ENCODE measurements at places on chromosomes 5 and 9.
A peak's percentile ranks its signal among the peaks of the same experiment; 100 is the strongest.

DNA sequence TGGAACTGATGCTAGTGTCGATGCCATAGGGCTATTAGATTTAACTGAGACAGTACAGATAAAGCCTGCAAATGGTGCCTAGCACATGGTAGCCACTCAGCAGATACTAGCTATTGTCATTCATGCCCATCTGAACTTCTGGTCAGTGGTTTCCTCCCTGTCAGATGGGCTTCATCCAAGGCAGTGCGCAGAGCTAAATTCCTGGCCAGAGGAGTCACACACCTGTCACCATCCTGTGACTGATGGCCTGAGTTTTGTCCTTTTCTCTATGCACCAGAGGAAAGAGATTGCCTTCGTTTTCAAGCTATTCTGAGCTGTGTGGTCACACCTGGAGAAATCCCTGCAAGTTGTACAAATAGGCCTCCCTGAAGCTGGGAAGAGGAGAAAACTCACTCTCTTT is 34.7 kb downstream of the MSX2 start:
- no peak for DNase-seq

DNA sequence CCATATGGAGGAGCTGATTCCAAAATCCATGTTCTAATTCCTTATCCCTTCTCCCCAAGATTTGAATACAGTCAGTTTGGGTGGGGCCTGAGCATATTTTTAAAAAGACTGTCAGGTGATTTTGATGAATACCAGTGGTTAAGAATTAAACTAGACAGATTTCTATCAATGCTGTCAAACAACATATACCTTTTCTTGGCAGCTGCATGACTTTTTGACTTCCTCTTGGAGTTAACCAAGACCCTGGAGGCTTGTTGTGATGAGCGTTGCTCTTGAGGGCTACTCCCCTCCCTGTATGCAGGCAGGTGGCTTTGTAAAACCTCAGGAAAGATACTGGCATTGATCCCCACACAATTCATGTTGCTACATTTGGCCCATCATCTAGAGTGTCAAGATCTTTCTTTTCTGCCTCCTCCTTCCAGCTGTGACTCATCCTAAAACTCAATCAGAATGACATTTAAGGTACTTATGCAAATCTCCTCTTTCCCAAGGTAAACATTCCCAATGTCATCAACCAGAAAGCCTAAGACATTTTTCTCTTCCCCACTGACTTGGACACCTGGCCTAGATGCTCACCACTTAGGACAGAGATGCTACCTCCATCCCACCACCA is 61.7 kb downstream of the PPP2R2B start:
- no peak for DNase-seq

GRCh38 chr5:69293882-69294281 is 38.7 kb downstream of the CCDC125 start:
- DNase-seq: no peak

GRCh38 chr5:180212363-180213255 is 3.6 kb upstream of the RASGEF1C start:
- no peak for DNase-seq

DNA sequence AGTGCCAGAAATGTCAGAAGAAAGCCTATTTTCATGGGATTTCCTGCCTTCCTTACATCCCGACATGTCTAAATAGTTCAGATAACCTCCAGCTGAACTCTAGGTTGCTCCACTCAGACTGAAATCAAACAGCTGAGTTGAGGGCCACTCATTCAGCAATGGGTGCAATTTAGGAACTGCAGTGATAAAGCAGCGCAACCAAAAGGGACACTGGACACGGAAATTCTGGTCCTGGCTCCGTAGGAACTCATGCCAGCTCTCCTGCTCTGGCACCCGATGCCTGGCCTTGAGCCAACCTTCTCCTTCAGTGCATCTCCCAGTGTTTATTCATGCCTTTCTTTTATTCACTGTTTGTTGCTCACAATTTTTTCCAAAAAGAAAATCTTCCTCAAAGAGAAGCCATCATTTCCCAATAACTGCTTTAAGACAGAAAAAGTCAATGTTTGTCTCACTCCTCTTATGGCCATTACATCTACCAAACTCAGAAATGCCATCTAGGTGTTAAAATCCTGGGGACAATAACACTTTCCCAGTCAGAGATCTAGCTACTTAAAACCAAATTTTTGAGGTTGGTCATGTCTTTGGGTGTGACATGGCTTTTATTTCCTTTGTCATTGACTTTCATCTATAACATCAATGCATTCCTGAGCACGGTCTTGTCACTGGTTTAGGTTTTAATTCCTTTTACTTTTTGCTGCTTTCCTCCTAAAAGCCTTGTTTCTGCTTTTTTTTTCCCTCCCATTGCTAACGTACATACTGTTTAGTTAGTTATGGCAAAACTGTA is 126.9 kb downstream of the PDE4D start:
- DNase-seq: no peak

DNA sequence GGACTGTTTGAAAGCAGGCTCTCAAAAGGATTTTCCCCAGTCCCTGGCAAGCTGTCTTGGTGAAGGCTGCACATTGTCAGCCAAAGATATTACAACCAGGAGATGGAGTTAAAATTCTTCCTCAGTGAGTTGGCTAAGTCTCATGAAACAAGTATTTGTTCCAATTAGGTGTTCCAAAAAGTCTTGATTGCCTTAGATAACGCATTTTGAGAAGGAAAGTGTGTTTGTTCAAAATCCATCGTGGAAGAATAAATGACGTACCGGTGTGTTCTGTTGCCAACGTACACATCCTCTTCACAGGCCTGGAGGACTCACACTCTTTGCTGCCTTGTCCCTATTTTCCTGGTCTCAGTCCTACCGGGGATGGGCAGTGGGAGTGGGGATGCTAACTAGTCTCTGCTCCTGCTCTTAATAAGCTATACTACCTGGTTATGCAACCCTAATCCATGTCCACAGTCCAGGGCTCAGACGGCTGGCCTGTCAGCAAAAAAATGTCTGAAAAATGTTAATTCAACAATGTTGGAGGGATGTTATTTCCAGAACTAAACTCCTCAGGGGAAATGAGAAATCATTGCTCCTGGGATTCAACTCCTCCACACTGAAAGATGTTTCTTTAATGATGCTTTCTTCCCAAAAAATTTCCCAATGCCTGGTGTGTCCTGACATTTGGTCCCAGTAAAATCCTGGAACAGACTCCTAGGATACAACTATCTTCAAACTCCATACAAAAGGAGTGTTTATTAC is 175.3 kb upstream of the KLF9 start:
- no peak for DNase-seq

GRCh38 chr9:93900971-93901861 is 53.9 kb downstream of the BARX1 start:
- DNase-seq: no peak

DNA sequence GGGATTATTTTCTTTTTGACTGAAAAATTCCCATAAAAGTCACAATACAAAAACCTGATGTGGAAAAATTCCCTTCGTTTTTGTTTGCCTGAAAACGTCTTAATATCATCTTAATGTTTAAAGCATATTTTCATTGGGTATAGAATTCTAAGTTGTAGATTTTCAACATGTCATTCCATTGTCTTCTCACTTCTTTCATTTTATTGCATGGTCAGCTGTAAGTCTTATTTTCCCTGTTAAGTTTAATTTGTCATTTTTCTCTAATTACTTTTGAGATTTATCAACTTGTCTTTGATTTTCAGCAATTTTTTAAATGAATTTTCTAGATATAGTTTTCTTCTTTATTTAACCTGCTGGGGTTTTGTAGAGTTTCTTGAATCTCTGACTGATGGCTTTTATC is 131.7 kb downstream of the FBXO38 start:
- no peak for DNase-seq

- DNase-seq: no peak
Measured at GRCh38 chr9:19947996-19948395, 159.2 kb upstream of the SLC24A2 start.

- no peak for DNase-seq
Measured at GRCh38 chr5:73233461-73234203, 60.6 kb downstream of the TMEM174 start.

GRCh38 chr5:142795251-142795650 is 25.1 kb downstream of the ARHGAP26 start:
- DNase-seq: no peak

DNA sequence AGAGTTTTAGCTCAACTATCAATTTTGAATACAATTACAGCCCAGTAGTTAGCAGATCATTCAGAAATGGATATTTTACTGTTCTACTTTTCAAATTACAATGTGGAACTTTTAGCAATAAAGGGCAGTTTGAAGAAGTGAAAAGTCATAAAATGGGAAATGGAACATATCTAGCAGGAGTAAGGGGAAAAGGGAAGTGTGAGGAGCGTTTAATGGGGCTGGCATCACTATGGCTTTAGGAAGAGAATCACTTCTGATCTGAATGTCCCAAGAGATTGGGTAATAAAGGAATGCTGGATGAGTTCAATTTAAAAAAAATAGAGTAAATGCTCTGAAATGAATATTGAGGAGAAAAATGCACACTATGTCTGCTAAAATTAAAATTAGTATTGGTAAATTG is 77.4 kb downstream of the ATPSCKMT start:
- DNase-seq: no peak

GRCh38 chr9:37380570-37380969 is 41.9 kb upstream of the GRHPR start:
- no peak for DNase-seq

DNA sequence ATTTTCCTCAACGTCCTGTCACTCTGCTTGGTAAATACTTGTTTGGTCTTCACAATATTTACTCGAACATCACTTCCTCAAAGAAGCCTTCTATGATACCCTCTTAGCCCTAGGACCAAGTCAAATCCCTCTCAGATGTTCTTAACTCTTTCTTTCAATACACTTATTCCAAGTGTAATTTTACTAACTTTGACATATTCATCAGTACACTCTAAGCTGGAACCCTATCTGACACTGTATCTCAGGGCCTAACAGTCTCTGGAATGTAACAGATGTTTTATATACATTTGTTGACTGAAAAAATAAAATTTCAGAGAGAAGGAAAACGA is 19.6 kb downstream of the SIL1 start:
- DNase-seq: no peak

DNA sequence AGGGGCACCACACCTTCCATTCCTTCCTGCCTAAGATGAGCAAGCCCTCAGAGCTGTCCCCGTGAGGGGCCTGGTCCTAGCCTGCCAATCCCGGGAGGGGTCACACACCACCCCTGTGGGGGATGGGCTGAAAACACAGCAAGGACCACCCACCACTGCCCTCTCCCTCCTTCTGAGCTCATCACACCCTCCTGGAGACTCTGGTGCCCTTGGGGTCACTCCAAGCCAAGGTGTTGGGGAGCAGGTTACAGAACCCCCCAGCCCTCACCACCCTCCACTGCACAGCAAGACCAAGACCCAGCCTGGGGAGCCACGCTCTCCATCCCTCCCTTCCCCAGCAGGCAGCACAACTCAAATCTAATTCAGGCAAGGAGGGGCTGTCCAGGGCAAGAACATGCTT is 60.5 kb upstream of the PPP1R26 start:
- DNase-seq: no peak

DNA sequence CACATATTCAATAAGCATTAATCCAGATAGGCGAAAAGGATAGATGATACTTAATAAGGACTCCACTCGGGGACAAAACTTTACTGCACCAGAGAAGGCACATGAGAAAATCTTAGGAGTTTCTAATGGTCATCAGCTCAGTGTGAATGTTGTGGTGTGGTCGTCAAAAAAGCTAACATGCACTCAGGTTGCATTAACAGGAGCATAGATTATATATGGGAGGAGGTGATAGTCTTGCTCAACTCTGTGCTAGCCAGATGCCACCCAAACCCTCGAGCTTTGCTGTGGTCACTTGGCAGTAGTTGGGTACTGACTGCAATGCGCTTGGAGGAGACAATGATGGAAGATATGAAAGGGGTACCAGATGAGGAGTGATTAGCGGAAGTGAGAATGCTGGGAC is 8.6 kb upstream of the COL27A1 start:
- DNase-seq: no peak

GRCh38 chr9:123339666-123340510 is 16.1 kb upstream of the CRB2 start:
- DNase-seq: no peak

GRCh38 chr5:43631182-43631910 is 28.4 kb downstream of the NNT start:
- no peak for DNase-seq

- DNase-seq: no peak
Measured at GRCh38 chr9:17057729-17058128, 77.1 kb upstream of the CNTLN start.

GRCh38 chr5:6291961-6292360 is 86.4 kb downstream of the MED10 start:
- DNase-seq: no peak

DNA sequence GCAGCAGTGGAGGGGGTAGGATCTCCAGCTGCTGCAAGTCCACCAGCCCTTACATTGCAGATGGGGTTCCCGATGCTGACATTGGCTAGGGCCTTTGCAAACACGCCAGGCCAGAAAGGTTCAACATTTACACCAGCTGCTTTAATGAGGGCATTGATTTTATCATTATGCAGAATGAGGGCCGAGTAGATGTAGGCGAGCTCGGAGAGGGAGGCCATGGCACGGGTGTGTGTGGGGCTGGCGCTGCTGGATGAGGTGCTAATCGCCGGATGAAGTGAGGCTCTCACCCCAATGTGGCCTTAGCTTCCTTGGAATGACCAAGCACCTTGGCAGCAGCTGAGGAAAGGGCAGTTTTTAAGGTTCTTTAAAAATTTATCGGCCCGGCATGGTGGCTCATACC is 27.4 kb downstream of the PHAX start:
- DNase-seq: no peak

GRCh38 chr9:120692901-120693699 is 21.2 kb downstream of the MEGF9 start:
- no peak for DNase-seq

- DNase-seq: no peak
Measured at GRCh38 chr9:124258607-124259157, 933 bp downstream of the NEK6 start.

GRCh38 chr5:110865400-110866094 is 126.7 kb downstream of the SLC25A46 start:
- peak; percentile 3 for DNase-seq

- no peak for DNase-seq
Measured at GRCh38 chr5:109630093-109630492, 59.6 kb upstream of the MAN2A1 start.

DNA sequence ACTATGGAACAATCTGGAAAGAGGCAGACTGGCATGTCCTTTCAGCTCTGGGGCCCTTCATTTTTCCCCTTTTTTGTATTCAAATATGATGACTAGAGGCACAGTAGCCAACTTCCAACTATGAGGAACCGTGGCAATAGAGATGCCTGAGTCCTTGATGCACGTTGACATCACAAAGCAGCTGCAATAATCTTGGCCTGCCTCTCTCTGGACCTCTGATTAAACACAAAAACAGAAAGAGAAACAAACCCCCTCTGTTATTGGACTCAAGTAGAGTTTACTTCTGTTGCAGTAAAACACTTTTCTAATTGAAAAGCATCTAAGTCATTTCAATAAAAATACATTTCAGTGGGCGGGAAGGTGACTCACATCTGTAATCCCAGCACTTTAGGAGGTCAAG is 122.2 kb upstream of the GRAMD2B start:
- DNase-seq: no peak

DNA sequence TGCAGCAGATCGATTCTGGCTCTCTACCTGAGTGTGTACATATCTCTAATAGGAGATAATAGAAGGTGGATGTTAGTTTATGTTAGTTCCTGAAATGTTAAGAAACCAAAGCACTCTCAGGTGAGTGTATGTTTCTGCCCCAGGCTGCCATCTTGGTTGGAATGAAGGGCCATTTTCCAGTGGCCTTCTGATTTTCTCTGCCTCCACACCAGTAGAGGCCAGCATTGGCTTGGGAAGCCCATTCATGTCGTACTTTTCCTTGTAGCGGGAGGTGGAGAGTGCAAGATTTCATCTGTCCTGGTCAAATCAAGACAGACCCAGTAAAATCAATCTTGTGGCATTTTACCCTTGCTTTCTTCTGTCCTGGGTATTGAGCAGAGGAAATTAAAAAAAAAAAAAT is 91.0 kb downstream of the GAS1 start:
- no peak for DNase-seq

GRCh38 chr5:128498844-128499455 is 39.1 kb downstream of the FBN2 start:
- DNase-seq: no peak
